ENCODE measurements at places on chromosomes 6 and 20. TPM values are rescaled to one million over a fixed set of nuclear protein-coding genes. Genes with fewer than 3 reads are reported as not detected.

DNA sequence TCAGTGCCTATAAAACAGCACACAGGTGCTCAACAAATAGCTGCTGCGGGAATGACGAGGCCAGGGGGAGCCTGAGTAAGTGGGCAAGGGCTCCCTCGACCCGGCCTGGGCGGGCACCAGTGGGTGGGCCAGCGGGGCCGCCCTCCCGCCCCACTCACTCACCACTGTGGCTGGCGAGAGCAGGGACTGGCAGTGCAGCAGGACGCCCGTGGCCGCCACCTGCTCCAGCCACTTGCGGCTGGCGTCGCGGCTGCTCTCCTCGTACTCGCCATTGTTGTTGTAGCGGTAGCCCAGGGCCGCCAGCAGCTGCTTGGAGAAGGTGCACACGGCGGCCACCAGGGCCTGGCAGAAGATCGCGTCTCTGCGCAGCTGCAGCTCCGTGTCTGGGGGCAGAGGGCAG lies 191.5 kb downstream of the PREX1 start:
- DNase-seq = no peak

- no peak for DNase-seq
These were observed 124.9 kb upstream of the MAFB start for GRCh38 chr20:40813708-40814630.

GRCh38 chr6:133645966-133646740 lies 242.8 kb upstream of the TCF21 start:
- no peak for DNase-seq

DNA sequence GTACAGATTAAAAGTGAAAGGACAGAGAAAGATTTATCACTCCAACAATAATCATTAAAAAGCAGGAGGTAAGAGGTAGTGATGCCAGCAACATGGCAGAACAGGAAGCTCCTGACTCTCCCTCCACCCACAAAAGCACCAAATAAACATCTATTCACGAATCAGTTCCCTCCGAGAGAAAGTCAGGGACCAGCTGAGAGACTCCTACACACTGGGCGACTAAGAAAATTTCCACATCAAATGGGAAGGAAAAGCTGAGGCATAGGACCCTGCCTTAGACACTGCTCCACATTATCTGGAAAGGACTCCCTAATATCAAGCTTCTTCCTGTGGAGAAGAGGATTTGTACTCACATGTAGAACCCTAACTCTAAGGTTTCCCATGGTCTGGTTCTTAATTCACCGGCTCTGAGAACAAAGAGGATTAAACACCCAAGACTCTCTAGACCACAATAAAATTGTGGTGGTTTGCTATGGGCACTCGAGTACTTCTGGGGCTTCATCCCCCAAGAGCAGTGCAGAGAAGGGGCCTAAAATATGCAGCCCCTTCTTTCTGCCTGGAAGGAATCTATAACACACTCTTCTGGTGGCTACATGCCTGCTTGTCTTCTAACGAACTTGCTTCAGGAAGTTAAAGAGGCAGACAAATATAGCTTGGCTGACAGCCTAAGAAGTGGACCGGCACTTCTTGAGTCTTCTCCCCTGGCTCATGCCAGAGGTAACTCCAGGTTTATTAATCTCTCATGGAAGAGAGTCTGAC lies 29.4 kb upstream of the ASF1A start:
- no peak for DNase-seq

- no peak for DNase-seq
These were observed 9.0 kb upstream of the HDAC2 start for GRCh38 chr6:113979937-113980336.

GRCh38 chr6:93083337-93084230 lies 335.8 kb downstream of the EPHA7 start:
- no peak for DNase-seq

DNA sequence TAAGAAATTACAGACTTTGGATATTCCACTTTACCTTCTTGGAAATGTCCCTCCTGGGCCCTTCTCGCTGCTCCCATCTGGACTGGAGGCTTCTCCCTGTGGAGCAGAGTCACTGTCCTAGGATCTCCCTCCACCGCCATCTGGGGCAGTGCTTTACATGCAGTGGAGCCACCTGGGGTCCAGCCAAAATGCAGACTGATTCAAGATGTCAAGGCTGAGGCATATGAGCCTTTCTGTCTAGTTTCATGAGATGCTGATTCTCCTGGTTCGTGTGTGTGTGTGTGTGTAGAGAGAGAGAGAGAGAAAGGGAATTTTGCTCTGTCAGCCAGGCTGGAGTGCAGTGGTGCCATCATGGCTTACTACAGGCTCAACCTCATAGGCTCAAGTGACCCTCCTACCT lies 14.9 kb downstream of the MICA start:
- no peak for DNase-seq

ATXN1 gene
- 1.9 TPM for polyA plus RNA-seq

MRPS18B gene
- polyA plus RNA-seq = 180 TPM

SGK2 gene
- polyA plus RNA-seq = 0.57 TPM

RAET1E gene
- not detected for polyA plus RNA-seq

BRPF3 gene
- polyA plus RNA-seq = 12.6 TPM

MEP1A gene
- not detected for polyA plus RNA-seq

STK38 gene
- 20.8 TPM for polyA plus RNA-seq

NEURL2 gene
- 1.1 TPM for polyA plus RNA-seq

Measured in K562 (cell line).